ENCODE measurements at places on chromosomes 5 and 9.
A peak's percentile ranks its signal among the peaks of the same experiment; 100 is the strongest.

DNA sequence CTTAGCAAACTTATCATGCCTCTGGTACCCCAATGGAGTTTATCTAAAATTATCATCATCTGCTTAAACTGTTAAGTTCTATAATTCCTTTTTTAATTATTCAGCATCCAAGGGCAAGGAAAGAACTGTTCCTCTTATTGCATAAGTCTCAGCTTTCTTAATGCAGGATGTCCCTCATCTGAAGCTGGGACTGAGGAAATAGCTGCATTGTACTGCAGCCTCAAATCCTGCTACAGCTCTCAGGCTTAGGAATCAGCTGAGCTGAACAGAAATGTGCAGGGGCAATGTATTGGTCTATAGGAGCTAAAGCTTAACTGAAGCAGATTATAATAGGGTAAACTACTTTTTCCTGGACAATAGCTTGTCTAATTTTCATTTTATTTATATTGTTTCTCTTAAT is 48.0 kb downstream of the HAPLN1 start:
- no peak for DNase-seq

DNA sequence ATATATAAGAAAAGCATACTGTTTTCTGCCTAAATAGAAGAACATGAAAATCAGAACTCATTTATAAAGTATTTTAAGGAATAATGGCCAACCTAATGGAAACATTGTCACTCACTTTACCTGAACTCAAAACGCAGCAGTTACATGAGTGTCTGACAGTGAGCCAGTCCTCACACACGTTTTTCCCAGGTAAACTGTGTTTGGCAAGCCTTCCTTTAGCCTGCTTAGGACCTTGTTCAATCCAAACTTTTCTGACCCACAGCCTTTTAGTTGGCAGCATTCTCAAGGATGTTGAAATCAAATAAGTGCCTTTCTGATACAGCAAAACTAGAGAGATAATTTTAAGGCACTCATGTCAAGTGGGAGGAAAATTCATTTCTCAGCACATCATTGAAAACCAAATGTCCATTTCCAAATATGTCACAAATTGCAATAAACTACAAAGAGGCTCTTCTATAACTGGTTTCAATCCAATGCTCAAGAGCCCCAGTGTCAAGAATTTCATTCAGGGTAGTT is 83.5 kb upstream of the SPDL1 start:
- no peak for DNase-seq

DNA sequence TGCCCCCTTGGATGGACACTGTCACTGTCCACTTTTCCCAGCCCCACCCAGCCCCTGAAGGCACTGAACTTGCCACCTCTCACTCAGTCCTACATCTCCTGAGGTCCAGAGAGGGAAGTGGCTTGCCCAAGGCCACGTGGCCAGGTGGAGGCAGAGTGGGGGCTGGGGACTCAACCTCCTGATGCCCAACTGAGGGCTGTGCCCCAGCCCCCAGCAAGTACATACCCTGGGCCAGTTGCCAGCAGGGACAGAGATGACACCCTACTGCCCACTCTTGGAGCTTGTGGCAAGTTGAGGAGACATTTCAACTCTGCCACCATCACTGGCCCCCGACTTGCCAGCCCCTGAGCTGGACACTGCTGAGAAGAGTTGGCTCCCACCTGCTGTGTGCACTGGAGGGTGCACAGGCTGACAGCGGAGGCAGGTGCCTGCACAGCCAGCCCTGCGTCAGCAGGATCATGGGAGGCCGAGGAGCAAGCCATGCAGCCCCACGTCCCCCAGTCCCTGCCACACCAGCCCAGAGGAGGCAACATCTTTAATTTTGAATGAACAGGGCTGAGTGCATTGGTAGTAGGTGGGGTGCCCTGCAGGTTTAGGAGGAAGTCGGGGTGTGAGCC is 39.4 kb downstream of the UNC5A start:
- no peak for DNase-seq

DNA sequence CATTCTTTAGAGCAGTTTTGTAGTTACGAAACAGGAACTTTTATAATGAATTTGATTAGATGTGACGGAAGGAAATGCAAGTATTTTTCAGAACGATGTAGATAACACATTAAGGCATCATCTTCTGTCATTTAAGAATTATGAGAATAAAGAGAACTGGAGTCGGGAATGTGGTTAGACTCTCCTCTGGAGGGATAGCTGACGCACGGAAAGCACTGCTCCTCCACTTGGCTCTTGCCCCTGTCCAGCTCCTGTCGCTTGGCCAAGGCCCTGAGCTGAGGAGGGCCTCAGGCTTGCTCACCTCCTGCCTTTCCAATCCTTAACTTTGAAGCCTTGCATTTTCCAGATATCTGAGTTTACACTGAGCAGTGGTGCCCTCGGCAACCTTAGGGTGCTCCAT is 60.5 kb downstream of the MAP1B start:
- DNase-seq, result no peak

DNA sequence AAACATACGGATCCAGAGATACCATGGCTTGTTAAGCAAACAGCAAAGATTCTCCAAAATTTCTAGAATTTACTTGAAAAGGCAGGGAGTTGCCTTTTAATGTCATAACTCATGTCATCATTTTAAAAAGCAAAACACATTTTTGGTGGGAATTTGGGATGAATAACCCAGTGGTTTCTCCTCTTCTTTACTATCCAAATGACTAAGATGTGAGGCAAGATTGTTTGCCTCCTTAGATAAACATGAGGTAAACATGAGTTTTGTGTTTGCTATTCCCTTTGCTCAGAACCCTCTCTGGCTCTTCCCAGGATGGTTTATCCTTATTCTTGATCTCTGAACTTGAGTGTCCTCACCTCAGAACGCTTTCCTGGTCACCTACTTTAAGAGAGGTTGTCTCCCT is 267.0 kb downstream of the EBF1 start:
- no peak for DNase-seq

DNA sequence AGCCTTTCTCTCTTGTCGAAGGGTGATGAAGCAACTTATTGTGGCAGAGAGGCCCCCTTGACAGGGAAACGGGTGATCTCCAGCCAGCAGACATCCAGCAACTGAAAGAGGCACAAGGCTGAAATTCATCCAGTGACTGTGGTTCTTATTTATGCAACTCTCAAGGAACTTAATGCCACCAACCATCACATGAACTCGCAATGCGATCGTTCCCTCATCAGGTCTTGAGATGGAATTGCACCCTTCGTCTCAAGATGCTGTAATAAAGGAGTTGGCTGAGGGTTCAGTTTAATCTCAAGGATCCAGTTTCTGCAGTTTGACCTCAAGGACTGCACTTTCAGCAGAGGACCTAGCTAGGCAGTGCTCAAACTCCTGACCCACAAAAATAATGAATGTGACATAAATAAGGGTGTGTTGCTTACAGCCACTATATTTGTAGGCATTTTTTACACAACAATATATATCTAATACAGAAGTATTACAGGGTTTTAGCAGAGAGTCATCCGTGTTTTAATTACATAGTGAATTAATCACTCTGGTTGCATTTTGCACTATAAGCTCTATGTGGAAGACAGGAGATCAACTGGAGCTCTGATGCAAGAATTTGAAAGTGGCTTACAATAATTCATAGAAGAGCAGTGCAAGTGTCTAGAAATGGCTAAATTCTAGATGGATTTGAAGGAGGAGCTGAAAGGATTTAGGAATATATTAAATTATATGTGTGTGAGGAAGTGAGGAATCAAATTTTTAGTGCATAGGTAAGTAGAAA is 957.8 kb upstream of the CTNND2 start:
- no peak for DNase-seq

- DNase-seq, result peak; percentile 46
These were observed 31.1 kb upstream of the ADAMTSL1 start for GRCh38 chr9:18442629-18443491.

All from NCI-H524 (cell line).